CD4-positive, alpha-beta T cell (primary cell): ENCODE measurements at places on chromosomes 6 and 20.
A peak's percentile ranks its signal among the peaks of the same experiment; 100 is the strongest.

DNA sequence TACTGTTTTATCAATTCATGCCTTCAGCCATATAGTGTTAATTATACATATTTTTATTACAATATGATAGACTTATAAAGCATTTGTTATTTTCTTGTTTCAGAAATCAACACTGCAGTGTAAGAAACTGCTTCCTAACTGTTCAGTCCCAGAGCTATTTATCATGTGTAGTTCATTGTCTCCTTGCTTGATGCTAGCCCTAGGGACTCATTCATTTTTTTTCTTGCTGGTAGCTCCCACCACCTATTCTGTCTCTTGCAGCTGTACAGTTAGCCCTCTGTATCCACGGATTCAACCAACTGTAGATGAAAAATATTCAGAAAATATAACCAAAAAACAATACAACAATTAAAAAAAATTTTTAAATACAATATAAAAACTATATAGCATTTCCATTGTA lies 121.3 kb downstream of the STXBP5 start:
- DNase-seq, result no peak

DNA sequence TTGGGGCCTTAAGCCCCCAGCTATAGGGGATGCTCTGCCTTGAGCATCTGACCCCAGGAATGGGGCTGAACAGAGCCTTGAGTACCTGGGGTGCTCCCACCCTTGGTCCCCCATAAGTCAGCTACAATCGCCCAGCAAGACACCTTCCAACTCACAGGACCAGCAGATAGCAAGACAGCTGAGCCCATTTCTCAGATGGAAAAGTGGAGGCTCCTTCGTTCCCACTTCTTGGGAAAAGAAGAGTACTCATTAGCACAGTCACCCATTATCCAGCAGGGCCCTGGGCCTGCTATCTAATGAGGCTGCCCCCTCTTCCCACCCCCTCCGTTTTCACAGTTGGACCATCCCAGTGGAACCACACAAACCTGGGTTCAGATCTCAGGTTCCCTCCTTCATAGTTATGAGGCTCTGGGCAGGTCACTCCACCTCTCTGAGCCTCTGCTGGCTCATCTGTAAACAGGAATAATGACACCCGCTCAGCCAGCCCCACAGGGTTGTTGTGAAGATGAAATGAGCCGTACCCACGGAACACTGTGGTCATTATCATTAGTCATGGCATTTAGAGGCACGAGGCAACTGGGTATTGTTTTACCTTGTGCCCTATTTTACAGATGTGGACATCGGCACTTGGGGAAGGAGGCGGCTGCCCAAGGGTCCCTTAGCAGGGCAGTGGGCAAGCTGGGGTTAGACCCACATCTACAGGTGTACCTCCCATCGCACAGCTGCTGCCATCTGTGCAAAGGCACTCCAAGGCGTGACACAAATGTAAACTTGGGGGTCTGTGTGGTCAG lies 4.5 kb downstream of the LPIN3 start:
- no peak for DNase-seq

DNA sequence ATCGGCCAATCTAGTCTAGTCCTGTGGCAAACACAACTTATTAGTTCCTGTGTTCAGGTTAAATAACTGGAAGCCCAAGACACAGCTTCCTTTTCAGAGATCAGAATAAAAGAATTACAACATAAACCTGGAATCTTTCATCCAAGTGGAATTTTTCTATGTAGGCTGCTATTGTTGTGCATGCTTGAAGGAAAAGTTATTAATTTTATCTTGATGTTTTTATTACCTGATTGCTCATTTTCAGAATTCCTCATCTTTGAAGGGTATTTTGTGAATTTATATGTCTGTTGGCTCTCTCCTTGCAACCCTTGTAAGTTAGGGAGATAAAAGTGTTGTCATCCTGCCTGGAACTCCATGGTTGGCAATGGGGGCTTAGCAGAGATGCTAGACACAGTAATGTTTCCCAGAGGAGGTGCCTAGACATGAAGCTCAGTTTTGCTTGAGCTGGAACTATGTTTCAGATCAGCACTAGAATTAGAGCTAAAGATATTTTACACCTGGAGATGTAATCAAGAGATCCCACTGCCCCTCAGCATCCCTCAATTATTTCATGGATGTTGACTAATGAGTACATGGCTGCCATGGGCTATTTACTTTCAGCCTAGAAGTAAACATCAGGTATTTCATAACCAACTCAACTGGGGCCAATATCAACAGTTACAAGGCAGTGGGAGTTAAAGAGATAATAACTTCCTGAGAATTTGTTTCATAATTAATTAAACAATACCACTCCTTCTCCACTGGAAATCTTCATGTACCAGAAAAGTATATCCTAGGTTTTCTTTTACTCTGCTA lies 367.0 kb upstream of the MARCKS start:
- DNase-seq, result no peak

GRCh38 chr6:167647306-167647705 lies 179.4 kb upstream of the AFDN start:
- DNase-seq, result no peak

DNA sequence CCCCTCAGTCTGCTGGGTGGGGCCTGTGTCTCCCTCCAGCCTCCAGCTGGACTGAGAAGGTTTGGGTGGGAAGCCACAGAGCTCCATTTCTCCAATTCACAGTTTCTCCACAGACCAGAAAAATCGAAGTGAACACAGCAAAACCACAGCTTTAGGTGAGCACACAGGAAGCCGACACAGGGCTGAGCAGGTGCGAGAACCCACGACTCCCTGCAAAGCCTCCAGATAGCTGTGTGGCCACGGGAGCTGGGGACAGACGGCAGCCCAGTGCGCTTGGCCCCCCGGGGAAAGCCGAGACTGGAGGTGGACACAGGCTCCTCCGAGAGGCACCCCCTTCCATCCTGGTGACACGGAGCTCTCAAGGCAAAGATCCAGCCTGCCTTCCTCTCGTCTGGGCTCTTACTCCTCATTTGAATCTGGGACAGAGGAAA lies 29.0 kb upstream of the MPC1 start:
- peak; percentile 70 for DNase-seq

DNA sequence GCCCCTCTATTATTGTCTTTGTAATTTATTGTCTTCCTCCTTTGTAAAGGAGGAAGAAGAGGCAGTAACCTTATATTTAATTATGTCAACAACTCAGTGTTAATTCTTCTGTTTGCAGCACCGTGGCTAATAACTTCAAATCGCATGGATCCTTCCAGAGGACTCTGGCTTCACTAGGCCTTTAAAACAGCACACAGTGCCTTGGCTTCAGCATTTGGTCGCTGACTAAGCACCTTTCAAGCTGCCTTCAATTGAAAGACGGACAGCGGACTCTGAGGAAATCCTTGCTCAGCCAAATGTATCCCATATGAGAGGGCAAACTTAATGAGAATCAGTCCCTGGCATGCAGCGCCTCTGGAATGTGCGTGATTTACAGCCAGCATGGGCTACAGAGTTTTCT lies 64.2 kb downstream of the SGK1 start:
- DNase-seq, result no peak

DNA sequence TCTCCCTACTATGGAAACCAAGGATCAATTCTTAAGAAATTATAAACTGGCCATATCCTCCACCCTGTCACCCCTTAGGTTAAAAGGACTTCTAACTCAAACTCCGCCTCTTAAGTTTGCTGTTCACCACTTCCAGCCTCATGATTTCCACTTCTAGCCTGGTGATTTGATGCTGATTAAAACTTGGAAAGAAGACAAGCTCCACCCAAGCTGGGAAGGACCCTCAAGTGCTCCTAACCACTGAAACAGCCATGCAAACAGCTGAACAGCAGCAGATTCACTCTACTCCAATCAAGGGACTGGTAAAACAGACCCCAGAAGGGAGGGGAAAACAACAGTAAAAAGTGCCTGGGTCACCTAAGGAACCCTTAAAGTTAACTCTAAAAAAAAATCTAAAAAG lies 10.3 kb downstream of the LCA5 start:
- DNase-seq, result no peak

GRCh38 chr6:13372688-13373487 lies 44.6 kb upstream of the TBC1D7 start:
- no peak for DNase-seq

- DNase-seq, result peak; percentile 53
These were observed 16.7 kb downstream of the PMEPA1 start for GRCh38 chr20:57693002-57693582.

- DNase-seq, result no peak
These were observed 33.5 kb downstream of the YTHDF1 start for GRCh38 chr20:63182425-63182824.

DNA sequence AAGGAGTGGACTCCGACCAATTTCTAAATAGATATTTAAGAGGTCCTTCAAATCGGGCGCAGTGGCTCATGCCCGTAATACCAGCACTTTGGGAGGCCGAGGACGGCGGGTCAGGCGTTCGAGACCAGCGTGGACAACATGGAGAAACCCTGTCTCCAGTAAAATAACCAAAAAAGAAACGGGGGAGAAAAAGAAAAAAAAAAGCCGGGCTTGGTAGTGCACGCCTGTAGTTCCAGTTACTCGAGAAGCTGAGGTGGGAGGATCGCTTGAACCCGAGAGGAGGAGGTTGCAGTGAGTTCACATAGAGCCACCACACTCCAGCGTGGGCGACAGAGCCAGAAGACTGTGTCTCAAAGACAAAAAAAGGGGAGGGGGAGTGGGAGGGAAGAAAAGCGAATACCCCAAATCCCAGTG lies 53.3 kb upstream of the HFE start:
- no peak for DNase-seq

GRCh38 chr6:153564803-153565202 lies 433.7 kb upstream of the RGS17 start:
- no peak for DNase-seq

DNA sequence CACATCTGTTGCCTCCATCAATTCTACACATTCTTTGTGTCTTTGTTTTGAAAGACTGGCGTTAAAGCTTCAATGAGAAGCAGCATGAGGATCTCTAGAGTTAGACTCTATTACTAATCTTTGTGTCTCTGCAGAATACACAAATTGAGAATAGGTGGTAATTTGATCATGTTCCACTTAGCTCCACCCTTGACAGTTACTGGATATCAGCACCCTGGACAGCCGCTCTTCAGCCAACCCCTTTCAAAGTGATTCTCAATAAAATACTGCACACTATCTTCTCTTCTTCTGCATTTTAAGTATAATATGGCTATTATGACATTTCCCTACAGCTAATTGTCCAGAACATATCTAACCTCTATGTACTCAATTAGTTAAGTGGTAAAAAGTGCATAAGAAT lies 54.3 kb upstream of the CNR1 start:
- DNase-seq, result no peak

DNA sequence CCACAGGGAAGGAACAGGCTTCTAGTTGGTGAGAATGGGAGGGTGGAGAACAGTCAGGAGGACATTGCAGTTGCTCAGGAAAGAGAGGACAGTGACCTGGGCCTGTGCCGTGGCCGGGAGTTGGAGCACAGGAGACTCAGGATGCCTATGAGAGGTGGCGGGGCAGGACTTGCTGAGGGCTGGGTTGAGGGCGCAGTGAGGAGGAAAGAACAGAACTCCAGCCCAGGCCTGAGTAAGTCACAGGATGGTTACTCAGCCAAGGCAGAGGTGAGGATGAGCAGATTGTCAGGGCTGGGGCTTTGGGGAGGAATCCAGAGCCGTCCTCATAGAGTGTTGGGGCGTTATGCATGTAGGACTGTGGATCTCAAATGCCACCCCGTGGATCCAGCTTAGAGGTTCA lies 21.2 kb downstream of the CST4 start:
- DNase-seq, result no peak

GRCh38 chr6:138442663-138443062 lies 38.6 kb downstream of the HEBP2 start:
- DNase-seq, result no peak

GRCh38 chr6:137913434-137913833 lies 46.4 kb downstream of the TNFAIP3 start:
- DNase-seq, result no peak

DNA sequence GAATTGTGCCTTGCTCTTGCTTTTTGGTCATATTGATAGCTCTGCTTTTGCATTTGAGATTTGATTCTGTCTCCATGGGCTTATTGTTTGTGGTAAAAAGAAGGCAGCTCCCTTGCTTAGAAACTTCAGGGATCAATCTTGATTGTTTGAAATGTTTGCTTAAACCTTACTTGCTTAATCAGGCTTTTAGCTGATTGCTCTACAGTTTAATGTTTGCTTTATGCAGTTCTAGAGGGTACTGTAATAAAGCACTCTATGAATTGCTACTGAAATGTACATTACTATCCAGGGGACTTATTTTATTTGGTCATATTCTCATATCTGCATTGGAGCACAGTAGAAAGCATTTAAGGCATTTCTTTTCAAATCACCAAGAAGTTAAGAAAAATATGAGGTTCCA lies 545.4 kb upstream of the HS3ST5 start:
- no peak for DNase-seq

GRCh38 chr6:1911474-1911873 lies 301.8 kb downstream of the FOXC1 start:
- no peak for DNase-seq
